ENCODE measurements at places on chromosomes 6 and 20.

GRCh38 chr20:31785089-31785488, 34.1 kb upstream of the MYLK2 start:
- no peak for DNase-seq

GRCh38 chr6:39037707-39038106, 10.9 kb upstream of the GLP1R start:
- DNase-seq, result no peak

GRCh38 chr6:79574630-79575225, 37.5 kb upstream of the LCA5 start:
- DNase-seq, result no peak

DNA sequence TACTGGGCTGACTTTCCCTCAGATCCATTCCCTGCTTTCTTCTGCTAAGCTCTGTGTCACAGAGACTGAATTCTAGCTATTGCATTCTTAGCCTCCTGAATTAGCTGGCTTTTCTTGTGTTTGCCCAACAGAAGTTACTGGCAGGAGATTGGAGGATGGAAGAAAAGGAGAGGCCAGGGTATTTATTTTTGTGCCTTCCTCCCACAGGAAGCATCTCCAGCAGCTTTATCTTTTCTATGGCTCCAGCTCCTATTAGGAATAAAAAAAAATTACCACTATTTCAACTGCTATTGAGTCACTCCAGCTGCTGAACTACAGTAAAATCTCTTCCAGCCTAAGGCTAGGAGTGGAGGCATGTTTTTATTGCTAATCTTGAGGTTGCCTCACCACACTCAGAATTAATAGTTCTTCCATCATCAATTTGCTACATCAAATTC, 492.4 kb downstream of the RFPL4B start:
- DNase-seq, result no peak

- DNase-seq, result no peak
Measured at GRCh38 chr20:50304923-50305635, 114.4 kb downstream of the CEBPB start.

DNA sequence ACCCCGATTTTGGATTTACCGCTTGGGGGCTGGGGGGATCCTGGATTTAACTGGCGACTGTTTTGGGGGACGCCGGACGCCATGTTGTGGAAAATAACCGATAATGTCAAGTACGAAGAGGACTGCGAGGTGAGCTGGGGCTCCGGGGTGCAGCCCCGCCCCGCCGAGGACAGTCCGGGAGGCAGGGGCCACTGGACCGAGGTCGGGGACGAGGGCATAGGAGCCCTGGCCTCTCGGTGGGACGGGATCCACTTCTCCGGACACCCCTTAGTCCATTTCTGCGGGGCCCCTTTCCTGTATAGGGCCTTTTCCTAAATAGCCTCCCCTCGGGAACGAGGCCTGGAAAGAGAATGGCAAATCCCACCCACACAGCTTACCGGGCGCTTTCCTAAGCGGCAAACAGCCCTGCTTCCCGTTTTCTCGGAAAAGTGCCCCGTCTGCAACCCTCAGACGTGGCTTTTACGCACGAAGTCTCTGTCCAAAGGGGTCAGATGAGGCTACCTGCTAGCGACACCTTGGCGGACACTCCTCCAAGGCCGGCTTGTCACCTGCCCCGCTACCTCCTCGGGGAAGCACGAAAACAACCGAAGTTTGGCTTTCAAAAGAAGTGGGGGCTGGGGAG, 469 bp downstream of the TFAP2C start:
- no peak for DNase-seq

All from CMK (cell line).